Psoas muscle (tissue), 8 donors: ENCODE measurements at places on chromosomes 12 and 14. TPM values are rescaled to one million over a fixed set of nuclear protein-coding genes. Genes with fewer than 3 reads are reported as not detected.
A peak's percentile ranks its signal among the peaks of the same experiment; 100 is the strongest.

The CIROP gene
- total RNA-seq, result not detected

- H3K4me1 ChIP-seq, result no peaks in the 10 kb centered on the region
- H3K4me3 ChIP-seq, result peak overlapping the region; percentile 64
Measured at GRCh38 chr12:8890313-8891085, 23.8 kb upstream of the PHC1 start.

- H3K36me3 ChIP-seq, result no peaks in the 10 kb centered on the region
- DNase-seq, result no peak
- H3K4me3 ChIP-seq, result no peak overlapping the region
Measured at GRCh38 chr12:47184229-47184628, 104.5 kb upstream of the AMIGO2 start.

DNA sequence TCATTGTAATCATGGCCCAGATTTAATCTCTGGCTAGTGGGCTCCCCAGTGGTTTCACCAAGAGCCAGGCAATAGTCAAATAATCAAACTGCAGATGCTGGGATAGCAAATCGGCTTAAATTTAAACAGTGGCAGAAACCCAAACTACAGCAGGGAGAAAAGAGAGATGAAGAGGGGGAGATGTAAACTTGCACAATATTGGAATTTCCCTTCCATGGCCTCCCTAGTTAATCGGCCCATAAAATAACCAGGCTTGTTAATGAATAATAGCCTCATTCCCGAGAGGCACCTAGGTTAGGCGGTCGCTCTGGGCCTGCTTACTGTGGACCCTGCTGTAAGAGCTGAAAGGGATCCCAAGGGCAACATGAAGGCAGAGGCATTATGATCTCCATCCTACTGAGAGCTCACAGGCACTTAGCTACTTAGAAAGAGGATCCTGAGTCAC lies 116.2 kb downstream of the NUAK1 start:
- no peaks in the 10 kb centered on the region for H3K4me1 ChIP-seq
- H3K27me3 ChIP-seq, result no peaks in the 10 kb centered on the region
- H3K36me3 ChIP-seq, result no peaks in the 10 kb centered on the region
- H3K27ac ChIP-seq, result no peak overlapping the region
- no peak for DNase-seq

DNA sequence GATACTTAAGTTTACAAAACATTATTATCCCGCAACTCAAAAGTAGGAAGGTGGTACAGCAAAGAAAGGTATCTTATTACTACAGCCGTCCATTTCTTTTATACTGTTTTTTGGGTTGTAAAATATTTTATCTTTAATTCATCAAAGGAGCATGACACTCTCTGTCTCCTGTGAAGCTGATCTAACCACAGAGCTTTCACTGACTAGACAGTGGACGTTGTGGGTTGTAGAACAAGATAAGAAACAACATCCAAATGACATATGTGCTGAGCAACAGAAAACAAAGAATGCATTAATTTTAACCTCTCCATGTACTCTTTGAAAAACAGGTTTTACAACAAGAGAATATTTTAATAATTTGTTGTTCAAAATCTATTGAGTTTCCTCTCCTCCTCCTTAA lies 195.9 kb upstream of the FBXO33 start:
- no peaks in the 10 kb centered on the region for H3K27me3 ChIP-seq
- H3K36me3 ChIP-seq, result no peaks in the 10 kb centered on the region
- H3K4me1 ChIP-seq, result no peaks in the 10 kb centered on the region
- H3K4me3 ChIP-seq, result no peak overlapping the region
- no peak overlapping the region for H3K27ac ChIP-seq
- no peak for DNase-seq
